ENCODE measurements at places on chromosomes 11 and 22.
A peak's percentile ranks its signal among the peaks of the same experiment; 100 is the strongest.

- no peak for DNase-seq
Measured at GRCh38 chr22:17867160-17867785, 93.0 kb upstream of the BID start.

GRCh38 chr11:122749005-122749687 is 89.2 kb upstream of the CRTAM start:
- DNase-seq: peak; percentile 99

DNA sequence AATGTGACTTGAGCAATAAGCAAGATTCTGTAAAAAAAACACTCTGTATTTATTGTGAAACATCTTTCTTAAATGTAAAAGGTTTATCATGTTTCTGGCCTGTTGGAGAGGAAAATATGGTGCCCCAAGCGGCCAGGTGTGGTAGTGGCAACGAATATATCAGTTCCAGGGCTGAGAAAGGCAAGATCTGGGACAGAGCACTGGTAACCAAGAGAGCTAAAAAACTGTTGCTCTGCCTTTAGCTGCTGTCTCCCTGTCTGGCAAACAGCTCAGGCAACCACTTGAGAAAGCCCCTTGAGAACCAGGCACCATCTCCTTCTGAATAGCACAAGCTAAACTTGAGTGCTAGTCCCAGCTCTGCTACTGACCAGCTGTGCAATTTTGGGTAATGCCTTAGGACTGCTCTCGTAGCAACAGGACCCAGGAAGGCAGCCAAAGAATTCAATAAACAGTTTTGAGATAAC is 129.9 kb downstream of the KCNC1 start:
- DNase-seq: no peak

DNA sequence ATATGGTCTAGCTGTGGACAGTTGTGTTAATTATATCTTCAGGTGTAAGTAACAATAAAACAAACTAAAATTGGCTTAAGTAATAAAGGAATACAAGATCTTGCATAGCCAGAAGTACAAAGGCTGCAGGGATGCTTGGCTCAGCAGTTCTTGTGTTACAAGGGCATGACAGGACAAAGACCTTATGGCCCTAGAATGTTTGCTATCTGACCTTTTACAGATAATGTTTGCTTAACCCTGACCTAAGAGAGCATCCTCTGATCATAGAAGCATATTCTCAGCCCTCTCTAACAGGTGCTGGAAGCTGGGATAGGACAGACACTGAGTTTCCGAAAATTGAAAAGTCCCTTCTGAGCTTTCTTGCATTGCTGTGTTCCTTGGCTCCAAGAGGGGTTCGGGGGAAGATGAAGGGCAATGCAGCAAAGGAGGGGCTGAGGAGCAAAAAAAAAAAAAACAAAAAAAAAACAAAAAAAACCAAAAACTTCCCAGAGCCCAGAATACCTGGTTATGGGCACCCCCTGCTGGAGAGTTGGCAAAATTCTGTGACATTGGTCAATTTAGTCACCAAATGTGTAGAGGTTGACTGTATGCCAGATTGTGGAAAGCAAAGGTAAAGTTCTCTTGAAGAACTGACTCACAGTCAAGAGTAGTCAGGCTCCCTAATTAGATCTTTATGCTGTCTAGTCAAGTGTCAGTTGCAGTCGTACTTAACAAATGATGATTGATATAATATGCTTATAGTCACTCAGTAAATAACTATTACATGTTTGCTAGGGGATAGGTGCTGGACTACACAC is 10.4 kb upstream of the HIKESHI start:
- DNase-seq: peak; percentile 58

- no peak for DNase-seq
Measured at GRCh38 chr22:49849161-49850020, 4.3 kb upstream of the ZBED4 start.
